ENCODE measurements at places on chromosomes 7 and 10.
A peak's percentile ranks its signal among the peaks of the same experiment; 100 is the strongest.

DNA sequence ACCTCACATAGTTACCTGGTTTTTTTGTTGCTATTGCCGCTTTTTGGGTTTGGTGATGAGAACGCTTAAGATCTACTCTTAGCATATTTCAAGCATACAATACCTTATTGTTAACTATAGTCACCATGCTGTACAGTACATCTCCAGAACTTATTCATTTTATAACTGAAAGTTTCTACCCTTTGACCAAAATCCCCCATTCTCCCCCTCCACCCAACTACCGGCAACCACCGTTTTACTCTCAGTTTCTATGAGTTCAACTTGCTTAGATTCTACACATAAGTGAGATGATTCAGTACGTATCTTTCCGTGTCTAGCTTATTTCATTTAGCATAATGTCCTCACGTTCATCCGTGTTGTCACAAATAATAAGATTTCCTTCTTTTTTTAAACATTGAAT is 86.7 kb upstream of the IL6 start:
- no peak for DNase-seq

DNA sequence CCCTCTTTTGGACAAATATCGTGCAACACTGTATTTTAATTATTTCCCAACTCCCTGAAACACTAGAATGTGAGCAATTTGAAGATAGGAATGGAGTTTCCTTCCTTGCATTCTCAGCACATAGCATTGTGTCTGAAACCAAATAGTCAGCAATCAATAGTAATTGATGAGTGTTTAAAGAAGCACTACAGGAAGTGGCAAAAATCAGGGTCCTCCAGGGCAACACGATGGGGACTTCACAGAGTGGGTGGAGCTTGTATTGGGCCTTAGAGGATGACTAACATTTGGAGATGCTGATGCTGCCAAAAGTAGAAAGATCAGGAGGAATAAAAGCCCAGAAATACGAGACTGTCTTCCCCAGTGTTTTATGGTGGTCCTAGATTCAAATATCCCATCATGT is 94.9 kb downstream of the NPSR1 start:
- no peak for DNase-seq

DNA sequence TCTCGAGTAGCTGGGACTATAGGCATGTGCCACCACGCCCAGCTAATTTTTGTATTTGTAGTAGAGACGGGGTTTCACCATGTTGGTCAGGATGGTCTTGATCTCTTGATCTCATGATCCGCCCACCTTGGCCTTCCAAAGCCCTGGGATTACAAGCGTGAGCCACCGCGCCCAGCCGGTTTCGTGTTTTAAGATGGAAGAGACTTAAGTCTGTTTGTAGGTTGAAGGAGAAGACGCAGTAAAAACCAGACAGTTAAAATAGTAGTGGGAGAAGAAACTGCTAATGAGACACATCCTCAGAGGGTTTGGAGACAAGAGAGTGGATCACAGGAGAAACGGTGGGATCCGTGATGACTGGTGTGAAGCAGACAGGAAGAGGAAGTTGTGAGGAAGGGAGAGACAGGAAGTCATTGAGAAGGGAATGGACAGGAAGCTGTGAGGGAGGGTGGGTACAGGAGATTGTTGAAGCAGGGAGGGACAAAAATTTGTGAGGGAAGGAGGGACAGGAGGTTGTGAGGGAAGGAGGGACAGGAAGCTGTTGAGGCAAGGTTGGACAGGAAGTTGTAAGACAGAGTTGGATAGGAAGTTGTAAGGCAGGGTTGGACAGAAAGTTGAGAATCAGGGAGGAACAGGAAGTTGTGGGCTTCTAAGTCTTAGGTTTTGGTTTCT is 115.5 kb downstream of the WDFY4 start:
- DNase-seq, result no peak

DNA sequence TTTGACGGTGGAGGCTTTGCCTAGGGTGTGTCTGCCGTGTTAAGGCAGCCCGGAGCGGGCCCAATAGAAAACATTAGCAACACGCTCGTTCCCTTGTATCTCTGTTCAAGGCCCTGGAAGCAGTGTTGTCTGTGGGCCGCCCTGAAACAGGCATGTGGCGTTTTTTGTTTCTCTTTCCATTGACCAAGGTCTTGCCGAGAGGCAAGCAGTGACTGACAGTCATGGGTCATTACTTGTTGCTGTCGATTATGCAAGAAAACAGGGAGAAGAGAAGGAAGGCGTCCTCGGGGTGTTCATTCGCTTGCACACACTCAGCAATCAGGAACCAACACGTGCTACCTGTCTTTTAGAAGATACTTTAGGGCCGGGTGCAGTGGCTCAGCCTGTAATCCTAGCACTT is 92.5 kb downstream of the EZH2 start:
- no peak for DNase-seq

DNA sequence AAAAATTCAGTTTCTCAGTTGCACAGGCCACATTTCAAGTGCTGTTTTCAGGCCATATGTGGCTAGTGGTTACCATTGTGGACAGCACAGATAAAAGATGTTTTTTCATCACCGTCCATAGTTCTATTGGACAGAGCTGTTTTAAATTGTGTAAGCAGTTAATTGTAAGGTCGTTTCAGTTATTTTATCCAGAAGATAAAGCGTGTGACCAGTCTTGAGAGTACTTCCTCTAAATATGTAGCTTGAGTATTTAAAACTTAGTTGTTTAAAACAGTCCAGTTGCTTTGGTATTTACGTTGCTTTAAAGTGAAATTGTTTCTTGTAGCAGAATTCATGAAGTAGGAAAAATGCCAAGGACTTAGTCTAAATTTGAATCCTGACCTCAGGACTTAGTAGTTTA is 66.9 kb downstream of the ZNRF2 start:
- no peak for DNase-seq

GRCh38 chr10:70684839-70685454 is 12.6 kb downstream of the ADAMTS14 start:
- no peak for DNase-seq

GRCh38 chr10:42955493-42955889 is 121.4 kb upstream of the RET start:
- no peak for DNase-seq

- no peak for DNase-seq
Observed at GRCh38 chr7:82404652-82405051, 38.9 kb downstream of the CACNA2D1 start.

- DNase-seq, result peak; percentile 89
Observed at GRCh38 chr10:32139223-32140073, 83.2 kb upstream of the KIF5B start.

- no peak for DNase-seq
Observed at GRCh38 chr10:37739181-37739580, 118.2 kb downstream of the ZNF248 start.

DNA sequence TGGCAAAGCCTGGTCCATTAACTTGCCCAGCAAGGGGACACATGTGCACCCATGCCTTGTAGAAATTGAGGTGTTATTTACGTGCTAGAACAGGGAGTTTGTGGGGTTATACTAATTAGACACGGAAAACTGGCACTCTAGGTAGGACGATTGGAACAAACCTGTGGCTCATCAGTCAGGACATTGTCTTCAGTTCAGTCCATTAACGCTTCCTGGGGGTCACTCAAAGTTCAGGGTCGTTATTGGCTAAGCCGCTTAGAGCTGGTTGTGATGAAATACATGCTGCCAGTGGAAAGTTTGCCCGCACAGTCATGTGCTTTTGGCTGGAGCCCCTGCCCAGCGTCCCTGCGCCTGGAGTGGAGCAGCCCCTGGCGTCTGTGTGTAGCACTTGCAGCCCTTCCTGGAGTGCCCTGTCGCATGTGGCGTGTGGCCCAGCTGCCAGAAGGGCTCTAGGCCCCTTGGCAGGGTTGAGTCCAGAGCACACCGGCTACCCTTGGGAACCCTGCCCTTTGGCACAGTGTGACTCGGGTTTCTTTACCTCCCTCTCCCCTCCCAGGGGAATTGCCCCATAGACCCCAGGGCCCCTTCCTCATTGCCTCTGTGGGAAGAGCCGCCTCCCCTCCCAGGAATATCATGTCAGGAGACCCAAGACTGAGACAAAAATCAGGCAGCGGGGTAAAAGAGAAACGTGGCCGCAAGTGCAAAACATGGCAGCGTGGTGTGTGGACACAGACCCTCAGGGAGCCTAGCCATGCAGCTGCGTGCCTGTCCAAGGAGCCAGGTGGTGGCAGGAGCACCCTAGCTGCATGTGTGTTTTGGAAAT is 9.8 kb downstream of the ZNF775 start:
- DNase-seq, result no peak

DNA sequence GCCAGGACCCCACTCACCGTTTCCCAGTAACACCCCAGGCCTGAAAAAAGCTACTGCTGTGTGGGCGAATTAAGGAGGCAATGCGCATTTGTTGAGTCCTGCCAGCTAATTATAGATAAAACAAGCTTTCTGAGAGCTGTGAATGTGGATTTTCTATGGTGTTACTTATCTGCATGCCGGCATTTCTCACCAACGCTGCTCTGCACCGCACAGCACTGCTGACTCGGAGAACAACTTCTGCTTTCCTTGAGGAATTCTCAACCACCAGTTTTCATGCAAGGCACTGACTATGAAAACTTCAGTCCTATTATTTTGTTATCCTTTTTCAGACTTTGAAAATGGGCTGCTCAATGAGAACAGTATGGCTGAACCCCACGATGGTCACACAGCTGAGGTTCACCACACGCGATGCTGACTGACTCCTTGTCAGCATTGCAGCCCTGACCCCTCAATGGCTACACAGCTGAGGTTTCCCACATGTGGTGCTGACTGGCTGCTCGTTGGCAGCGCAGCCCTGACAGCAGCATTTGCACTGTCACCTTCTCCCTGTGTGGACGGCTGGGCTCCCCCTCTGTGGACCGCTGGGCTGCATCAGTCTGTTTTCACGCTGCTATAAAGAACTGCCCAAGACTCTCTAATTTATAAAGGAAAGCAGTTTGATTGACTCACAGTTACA is 190.6 kb downstream of the DIP2C start:
- DNase-seq, result no peak

- no peak for DNase-seq
Observed at GRCh38 chr10:97333601-97334369, 744 bp downstream of the FRAT2 start.

DNA sequence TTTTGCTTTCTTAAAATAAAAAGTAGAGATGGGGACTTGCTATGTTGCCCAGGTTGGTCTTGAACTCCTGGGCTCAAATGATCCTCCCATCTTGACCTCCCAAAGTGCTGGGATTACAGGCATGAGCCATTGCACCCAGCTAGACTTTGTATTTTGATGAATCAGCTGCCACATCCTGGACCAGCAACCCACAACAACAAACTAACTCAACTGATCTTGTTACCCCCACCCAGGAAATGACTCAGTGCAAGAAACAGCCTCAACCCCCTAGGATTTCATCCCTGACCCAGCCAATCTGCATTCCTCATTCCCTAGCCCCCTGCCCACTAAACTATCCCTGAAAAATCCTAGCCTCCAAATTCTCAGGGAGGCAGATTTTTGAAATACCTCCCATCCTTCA is 123.8 kb downstream of the IPMK start:
- no peak for DNase-seq

DNA sequence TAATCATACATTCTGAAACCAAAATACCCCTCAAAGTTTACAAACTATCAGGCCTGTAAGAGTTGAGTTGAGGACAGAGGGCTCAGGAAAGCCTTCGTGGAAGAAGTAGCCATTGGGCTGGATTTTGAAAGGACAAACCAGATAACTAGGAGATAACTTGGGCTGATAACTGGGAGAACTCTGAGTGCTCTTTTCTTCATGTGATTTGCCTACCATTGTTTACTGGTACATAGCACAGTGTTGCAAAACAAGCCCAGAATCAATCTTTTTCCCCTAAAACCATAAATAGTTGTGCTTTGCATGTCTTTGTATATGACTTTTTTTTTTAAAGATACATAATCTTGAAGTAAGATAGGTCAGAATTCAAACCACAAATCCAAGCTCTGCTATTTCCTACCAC is 106.7 kb upstream of the ITGB1 start:
- DNase-seq, result no peak

DNA sequence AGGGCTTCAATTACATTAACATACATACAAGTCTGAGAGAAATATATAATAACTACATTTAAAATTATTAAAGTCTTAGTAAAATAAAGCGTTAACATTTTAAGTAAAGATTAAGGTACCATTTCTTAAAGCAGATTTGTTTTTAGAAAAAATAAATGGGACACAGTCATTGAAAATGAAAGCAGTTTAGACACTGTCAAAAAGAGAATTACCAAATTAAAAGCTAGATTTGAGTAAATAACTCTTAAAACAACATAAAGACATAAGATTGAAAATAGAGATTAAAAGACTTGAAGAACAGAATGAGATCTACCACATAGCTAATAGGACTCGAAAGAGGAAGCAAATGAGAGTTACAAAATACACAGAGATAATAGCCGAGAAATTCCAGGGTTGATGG is 562.2 kb upstream of the FOXK1 start:
- DNase-seq, result no peak

- peak; percentile 64 for DNase-seq
Observed at GRCh38 chr10:71241114-71241829, 28.9 kb downstream of the UNC5B start.

GRCh38 chr7:51304729-51305128 is 11.9 kb downstream of the COBL start:
- no peak for DNase-seq

GRCh38 chr7:85655252-85655651 is 468.4 kb upstream of the SEMA3D start:
- no peak for DNase-seq

DNA sequence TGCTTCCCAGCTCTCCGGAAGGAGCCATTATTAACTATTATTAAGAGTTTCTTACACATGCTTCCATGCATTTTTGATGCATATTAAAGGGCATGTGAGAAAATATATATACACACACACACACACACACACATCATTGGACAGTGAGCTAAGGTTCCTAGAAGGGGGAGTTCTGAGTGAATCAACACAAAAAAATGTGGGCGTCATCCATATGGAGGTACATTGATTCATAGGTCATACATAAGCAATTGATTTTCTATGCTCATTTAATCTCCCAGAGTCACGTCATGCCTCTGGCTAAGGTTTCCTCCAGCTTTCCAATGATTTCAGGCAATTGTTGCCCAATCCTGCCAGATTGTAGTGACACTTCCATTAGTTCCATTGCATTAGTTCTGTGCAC is 269.4 kb downstream of the DNAJB9 start:
- peak; percentile 59 for DNase-seq

All from HFF-Myc (cell line).